ENCODE measurements at places on chromosomes 1 and 21.

GRCh38 chr1:170765279-170765678, 101.3 kb downstream of the PRRX1 start:
- no peak for DNase-seq

GRCh38 chr1:234702342-234703000, 92.5 kb upstream of the IRF2BP2 start:
- no peak for DNase-seq

DNA sequence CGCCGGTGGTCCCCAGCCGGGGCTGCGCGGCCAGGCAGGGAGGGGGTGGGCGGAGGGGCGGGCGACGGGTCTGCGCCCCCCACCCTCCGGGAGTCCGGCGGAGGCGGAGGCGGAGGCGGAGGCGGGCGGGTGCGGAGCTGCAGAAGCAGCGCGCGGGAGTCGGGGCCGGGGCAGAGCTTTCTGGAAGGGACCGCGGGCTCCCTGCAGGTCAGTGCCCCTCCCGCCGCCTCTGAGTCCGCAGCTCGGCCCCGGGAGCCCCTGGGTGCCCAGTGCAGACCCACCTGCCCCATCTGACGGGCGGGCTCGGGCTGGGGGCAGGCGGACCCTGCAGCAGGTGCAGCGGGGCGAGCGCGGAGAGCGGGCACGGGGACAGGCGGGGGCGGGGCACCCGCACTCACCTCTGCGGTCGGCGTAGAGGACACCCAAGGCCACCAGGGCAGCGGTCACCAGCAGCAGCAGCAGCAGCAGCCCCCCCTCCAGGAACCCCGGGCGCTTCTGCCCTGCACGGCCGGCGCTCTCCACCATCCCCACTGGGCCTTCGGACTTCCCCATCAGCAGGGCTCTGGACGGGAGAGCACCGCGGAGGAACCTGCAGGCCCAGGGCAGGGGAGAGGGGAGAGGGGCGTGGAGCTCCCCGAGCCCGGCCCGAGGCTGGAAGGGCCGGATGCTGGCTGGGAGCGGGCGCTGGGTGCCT, 3.7 kb downstream of the MMEL1 start:
- no peak for DNase-seq

DNA sequence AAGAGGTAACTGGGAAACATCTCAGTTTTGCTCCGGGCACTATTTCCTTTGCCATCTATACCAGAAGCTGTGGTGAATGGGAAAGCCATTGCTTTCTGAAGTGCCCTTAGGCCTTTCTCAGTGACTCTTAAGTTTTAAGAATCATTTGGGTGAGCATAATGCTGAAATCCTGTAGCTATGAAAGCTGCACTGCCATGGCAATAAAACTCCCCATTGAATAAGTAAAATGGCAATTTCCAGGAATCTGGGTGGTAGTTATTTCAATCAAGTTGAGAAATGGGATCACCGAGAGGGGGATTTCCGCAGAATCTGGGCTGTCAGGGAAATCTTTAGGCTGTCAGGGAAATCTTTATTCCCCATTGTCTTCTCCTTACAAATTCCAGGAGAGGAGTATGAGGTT, 26.8 kb upstream of the MACF1 start:
- no peak for DNase-seq

DNA sequence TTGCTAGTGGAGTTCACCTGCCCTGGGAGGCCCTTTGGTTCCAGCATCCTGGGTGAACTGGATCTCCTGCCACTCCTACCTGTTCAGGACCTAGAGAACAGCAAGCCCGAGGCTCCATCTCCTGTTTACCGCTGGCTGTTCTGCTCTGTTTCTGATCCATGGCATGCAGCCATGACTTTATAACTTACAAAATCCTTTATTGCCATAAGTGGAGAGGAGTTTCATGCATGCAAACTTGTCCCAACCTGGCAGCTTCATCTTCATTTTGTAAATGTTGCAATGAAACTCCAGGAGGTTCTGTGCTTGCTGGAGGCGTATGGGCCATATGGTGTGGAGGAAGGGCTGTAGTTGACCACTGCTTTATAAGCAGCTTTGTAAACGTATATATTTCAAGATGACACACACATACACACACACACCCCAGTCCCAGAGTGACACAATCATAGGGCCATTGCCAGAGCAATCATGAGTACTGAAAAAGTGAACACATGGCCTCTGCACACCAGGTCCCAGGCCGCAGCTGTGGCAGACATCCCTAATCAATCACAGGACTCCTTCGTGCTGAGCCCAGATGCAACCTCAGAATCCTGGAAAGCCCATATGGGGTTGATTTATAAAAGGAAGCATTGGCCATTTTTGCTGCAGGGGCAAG, 69.0 kb downstream of the UBIAD1 start:
- DNase-seq, result no peak

DNA sequence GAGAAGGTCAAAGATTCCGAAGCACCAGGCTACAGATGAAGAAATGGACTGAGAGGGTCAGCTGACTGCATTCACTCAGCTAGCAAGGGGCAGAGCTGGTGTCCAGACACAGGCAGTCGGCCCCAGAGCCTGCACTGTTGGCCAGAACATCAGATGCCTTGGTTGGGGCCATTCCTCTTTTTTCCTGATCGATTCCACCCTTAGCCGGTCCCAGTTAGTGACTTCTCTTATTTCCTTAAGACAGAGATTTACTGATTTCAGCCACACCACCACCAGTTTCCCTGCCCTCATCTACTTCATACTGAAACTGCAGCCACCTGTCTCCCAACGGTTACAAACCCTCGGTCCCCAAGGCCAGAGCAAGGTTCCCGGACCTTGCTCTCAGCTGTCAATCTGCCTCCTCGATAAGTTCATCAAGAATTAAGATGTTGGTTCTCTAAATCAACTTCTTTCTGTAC, 11.5 kb downstream of the CD58 start:
- DNase-seq, result no peak

GRCh38 chr1:25748531-25749205, 51.3 kb upstream of the SELENON start:
- DNase-seq, result no peak

DNA sequence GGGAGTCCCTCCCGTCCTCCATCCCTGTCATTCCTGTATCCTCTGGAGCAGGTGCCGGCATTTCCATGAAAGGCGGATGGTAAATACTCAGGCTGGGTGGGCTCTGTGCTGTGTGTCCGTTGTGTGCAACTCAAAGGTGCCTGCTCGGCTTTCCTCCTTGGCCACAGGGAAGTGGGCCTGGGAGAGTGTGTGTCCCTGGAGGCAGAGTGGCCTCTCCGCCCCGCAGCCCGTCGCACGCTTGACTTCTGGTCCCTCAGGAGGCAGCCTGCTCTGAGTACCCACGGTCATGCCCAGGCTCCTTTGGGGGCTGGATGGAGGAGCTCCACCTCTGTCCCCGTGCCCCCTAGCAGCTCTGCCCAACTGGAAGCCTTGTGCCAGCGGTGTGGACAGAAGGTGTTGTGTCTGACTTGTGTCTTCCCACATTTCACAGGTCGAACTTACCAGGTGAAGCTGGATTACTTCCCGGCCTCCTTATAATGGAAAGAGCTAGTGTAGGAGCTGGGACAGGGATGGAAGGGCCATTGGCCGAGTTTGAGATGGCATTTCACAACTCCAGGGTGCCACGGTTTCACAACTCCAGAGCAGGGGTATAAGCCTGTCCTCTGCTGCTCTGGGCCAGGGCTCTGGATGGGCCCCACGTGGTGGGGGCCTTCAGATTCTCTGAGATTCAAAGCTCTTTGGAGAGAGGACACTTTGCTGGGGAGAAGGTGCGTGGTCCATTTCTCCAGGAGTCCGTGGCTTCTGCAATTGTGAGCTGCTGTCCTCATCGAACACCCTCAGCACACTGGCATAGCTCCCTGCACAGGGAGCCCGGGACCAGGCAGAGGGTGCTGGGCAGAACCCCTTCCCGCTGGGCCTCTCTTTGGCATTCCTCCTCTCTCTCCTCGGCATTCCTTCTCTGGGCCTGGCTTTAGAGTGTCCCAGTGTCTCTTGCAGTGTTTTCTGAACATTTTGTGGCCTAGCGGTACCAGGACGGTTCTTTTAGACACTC, 152.7 kb upstream of the COL6A1 start:
- no peak for DNase-seq

DNA sequence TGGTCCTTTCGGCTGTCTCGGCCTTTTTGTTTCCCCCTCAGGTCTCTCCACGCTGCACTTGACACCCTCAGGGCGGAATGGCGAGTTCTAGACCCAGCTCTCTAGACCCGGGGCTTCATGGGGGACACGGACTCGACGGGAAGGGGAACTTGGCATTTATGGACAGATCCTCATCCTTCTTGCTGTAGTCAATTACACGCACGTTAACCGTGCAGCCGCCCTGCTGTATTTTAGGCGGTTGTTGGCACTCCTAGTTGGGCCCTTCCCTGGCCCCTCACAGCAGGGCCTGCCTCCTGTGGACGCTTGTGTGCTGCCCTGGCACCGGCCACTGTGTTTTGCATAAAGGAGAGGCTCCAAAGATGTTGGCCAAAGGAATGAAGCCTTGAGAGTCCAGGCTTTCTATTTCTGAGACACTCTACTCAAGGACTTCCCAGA, 558 bp upstream of the BTG3 start:
- DNase-seq, result no peak

- no peak for DNase-seq
Measured at GRCh38 chr1:87913361-87913760, 584.7 kb downstream of the LMO4 start.

DNA sequence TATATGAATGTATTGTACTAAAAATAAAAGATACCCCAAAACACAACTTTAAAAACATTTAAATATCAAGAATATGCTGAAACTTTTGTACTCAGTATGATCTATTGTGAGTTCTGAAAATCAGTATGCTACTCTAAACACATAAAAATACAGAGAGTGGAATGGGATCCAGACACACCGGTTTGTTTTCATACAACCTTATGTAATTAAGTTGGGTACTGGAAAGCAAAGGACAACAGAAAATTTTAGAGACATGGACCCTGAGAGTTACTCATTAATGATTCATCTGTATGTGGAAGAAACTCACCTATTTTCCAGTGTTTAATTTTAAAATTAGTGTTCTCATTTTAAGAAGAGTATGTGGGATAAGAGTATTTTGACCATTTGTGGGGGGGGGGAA, 927 bp upstream of the CFHR3 start:
- no peak for DNase-seq

- no peak for DNase-seq
Measured at GRCh38 chr1:88296642-88297041, 387.4 kb upstream of the PKN2 start.

- no peak for DNase-seq
Measured at GRCh38 chr1:214135886-214136285, 145.1 kb upstream of the SMYD2 start.

- no peak for DNase-seq
Measured at GRCh38 chr21:37452227-37452626, 85.7 kb downstream of the DYRK1A start.

- no peak for DNase-seq
Measured at GRCh38 chr1:24080131-24080530, 31.8 kb downstream of the MYOM3 start.

DNA sequence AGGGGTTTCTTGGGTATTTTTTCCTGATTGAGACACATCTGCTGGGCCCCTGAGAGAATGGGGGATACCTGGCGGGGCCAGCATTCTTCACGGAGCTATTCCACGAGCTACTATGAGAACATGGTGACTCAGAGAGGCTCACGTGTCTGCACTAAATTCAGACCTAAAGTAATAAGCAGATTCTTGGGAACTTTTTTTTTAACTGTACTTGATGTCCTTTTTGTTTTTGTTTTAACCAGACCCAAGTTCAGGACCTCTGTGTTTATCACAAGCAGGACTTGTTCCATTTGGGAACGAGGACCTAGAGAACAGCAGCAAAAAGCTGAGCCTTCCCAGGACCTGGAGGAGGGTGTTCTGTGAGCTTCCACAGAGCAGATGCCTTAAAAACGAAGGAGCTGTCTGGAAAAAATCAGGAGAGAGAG, 44.0 kb downstream of the EVA1C start:
- DNase-seq, result no peak

DNA sequence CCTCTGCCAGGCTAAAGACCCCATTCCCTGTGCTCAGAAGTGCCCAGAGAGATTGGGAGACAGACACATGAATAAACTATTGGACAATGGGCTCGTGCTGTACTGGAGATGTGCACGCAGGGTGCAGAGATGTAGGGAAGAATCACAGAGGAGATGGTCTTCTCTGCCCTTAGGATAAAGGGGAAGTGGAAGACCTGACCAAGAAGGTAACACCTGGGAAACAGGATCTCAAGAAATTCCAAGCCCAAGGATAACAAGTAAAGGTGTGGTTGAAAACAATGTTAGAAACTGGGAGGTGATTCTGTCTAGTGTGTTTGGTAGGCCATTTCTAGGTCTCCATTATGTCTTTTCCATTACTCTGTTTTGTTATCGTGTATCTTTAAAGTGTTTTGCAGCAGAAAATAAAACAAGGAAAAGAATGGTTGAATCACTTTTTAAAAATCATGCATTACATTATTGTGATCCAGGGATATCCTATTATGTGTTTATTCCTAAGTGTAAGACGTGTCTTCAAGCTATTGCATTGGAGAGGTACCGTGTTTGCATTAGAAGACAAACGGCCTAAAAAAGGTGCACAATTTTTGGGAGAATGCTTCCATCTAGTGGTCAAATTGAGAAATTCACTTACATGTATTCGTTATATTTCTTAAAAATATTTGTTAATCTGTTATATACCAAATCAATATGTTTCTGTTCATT, 40.8 kb upstream of the KCTD3 start:
- DNase-seq, result no peak

GRCh38 chr1:183694755-183695154, 41.6 kb upstream of the APOBEC4 start:
- DNase-seq, result no peak

DNA sequence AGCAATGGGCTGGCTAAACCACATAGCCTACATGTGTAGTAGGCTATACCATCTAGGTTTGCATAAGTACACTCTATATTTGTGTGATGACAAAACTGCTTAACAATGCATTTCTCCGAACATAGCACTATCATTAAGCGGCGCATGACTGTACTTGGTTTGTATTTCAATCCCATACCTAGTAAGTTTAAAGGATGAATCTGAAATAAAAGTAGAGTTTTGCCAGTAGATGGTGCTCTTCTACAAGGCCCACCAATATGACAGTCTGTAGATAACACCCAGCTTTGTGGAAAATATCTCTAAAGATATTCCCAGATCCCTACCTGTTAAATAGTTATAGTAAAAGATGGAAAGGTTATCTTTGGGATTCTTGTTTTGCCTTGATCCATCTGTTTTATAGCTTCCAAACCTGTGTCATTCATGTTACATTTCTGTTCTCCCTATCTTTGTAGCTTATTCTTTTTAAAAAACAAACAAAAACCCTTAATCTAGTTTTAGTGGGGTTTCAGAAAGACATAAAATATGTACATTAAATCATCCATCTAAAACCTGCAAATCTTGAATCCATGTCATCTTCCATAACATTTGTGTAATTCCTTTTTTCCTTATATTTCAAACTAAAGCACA, 33.9 kb upstream of the ASPM start:
- no peak for DNase-seq

DNA sequence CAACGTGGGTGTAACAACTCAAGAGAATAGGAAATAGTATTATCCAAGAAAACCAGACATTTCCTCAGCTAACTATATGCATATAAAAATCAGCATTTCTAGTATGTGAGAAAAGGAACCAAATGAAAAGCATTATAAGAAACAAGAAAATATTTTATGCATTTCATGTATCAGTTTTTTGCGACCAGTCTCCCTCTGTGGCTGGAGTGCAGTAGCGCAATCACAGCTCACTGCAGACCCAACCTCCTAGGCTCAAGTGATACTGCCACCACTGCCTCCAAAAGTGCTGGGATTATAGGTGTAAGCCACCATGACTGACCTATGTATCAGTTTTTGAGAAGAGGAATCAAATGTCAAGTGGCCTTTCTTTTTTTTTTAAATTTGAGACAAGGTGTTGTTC, 31.0 kb downstream of the SLC16A1 start:
- no peak for DNase-seq

- no peak for DNase-seq
Measured at GRCh38 chr1:44485934-44486460, 80.9 kb downstream of the RNF220 start.

- DNase-seq, result no peak
Measured at GRCh38 chr1:216750031-216750627, 26.9 kb upstream of the ESRRG start.

All from cortex of kidney (tissue), 1 donor.